ENCODE measurements at places on chromosomes 16 and 17.

DNA sequence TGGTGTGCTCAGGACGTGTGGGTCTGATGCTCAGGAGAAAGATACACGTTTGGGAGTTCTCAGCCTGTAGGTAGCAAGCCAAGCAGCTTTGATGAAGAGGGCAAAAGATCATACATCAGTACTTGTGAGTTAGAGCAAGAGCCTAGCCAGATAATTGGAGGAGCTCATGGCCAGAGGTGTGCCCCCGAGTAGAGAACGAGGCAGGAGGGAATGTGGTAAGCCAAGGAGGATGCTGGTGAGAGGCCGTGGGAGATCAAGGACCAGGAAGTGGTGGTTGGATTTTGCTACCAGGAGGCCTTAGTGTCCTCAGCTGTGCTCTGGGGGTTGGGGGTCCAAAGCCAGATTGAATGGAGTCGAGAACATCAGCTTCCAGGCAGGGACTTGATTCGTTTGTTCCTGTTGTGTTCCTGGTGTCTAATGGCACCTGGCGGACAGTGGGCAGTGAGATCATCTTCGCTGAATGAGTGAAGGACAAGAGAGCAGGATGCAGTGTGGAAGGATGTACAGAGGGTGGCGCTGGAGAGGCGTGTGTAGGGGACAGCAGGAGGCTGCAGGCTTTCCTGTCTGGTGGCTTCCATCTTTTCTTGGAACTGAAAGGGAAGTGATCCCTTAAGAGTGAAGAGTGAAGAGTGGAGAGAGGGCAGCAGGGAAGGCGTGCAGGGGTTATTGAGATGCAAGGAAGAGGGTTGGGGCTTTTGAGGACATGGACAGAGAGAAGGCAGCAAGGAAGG lies 11.6 kb downstream of the FBXL19 start:
- peak; percentile 56 for DNase-seq

GRCh38 chr16:51035711-51036110 lies 115.4 kb downstream of the SALL1 start:
- DNase-seq: no peak

DNA sequence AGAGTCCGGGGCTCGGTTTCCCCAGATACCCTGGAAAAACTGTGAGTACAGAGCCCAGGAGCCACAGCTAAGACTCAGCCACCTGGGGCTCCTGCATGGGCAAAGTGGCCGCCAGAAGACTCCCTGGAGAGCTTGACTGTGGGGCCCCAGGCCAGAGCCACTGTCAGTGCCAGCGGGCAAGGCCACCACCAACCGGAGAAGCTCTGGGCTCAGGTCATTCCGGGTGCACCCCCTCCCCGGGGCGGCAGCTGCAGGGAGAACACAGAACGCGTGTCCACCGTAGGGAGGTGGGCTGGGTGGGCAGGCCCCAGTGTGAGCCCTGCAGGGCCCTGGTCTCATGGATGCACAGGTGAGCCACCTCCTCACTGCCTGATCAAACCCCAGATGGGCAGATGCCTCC lies 22.3 kb upstream of the RBFOX3 start:
- DNase-seq: no peak

DNA sequence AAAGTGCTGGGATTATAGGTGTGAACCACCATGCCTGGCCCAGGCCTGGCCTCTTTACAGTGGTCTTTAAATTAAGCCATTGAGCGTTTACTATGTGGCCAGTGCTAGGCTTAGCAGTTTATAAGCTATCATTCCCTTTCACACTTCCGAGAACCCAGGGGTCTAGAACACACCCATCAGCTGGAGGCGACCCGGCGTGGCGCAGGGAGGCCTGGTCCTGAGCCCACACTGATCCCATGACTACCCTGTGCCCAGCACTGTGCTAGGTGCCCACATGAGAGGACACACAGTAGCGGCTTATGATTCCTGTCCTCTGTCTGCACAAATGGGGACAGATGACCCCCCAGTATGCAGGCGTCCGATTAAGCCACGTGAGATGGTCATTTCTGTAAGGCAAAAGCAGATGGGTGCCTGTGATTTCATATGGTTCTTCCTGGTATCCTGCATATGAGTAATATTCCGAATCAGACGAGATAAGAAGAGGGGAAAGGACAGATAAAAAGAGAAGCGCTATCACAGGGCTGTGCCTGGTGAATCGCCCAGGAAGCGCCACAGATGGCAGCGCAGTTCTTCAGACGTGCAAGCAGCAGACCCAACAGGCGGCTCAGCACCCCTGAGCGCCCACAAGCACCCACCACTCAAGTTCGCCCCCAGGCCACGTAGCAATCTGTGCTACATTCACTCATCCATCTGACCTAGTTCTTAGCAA lies 5.3 kb downstream of the OSGIN1 start:
- no peak for DNase-seq
